ENCODE measurements at places on chromosomes 2 and 18. TPM values are rescaled to one million over a fixed set of nuclear protein-coding genes. Genes with fewer than 3 reads are reported as not detected.

GRCh38 chr18:62976227-62976626, 260.9 kb downstream of the PHLPP1 start:
- DNase-seq: no peak

DNA sequence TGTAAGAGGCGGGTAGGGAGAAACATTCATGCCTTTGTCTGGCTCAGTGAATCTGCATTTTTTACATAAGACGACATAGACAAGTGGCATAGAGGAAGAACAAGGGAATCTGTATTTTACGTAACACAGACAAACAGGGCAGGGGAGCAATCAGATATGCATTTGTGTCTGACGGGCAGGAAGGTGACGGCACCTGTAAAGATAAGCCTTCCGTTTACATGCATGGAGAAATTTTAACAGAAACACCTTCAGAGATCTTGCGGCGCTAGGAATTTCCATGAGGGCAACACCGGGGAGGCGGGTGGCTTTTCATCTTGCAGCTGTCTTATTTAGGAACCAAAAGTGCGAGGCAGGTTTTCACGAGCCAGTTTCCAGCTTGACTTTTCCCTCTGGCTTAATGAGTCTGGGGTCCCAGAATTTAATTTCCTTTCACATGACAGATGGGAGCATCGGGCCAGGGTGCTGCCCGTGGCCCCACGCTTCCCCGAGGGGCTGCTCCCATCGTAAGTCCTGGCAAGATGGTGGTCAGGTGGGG, 42.6 kb downstream of the RTP5 start:
- no peak for DNase-seq

The DSG1 gene
- polyA plus RNA-seq: 0.10 TPM

GRCh38 chr2:10926191-10926820, 14.6 kb downstream of the KCNF1 start:
- no peak for DNase-seq

DNA sequence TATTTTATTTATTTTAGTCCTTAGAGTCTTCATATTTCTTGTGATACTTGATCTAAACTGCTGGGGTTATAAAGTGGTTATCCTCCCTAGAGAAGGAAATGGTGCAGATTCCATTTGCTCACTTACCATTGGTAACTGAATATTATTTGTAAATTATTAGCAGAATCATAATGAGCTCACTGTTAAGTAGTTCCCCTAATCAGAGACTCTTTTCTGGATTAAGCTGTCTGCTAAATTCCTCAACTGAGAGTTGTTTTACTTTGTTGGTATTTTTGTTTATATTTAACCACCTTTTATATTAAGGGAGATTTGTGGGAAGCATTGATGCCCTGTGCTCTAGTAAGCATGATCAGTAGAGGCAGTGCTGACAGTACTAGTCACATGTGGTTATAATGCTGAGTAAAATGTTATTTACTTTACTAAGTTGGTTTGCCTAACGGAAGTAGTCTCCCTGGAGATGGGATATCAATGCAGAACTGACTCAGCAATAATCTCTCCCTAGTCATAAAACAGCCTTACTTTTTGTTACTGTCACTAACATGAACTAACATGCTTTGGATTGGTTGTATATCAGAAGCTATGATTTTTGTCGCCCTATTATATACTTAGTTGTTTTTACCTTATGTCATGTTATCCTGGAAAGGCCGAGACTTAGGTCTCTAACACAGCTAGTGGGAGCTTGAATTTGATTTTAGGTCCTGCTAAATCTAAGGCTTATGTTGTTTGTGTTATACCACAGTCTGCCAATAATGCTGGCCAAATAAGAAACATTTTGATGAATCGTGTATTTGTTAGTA, 166.7 kb downstream of the MCFD2 start:
- no peak for DNase-seq

- DNase-seq: no peak
Measured at GRCh38 chr2:240958366-240959213, 39.8 kb upstream of the SNED1 start.

DNA sequence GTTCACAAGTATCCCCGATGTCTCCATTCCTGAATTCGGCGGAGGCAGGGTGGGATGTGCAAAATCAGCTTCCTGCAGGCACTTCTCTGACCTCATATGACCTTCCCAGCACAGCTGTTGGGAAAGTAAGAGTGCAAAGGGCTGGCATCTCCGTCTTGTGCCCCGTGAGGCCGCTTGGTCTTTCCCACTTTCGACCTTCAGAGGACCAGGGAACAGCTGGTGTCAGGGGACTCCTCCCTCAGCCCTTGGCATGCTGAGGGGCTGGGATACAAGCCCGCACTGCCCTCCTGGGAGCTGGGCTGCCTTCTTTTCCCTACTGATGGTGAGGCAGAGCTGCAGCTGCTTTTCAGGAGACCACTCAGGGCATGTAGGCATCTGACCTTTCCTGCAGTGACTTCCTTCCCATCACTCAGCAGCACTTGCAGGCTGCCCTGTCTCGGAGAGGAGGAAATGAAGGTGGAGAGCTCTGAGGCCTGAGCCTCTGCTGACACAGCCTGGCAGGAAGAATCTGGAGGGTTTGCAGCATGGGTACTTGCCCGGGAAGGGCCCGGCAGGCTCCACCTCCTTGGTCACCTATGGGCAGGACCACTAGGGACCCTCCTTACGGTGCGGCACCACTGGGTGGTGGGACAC, 277.2 kb upstream of the HS6ST1 start:
- DNase-seq: no peak

DNA sequence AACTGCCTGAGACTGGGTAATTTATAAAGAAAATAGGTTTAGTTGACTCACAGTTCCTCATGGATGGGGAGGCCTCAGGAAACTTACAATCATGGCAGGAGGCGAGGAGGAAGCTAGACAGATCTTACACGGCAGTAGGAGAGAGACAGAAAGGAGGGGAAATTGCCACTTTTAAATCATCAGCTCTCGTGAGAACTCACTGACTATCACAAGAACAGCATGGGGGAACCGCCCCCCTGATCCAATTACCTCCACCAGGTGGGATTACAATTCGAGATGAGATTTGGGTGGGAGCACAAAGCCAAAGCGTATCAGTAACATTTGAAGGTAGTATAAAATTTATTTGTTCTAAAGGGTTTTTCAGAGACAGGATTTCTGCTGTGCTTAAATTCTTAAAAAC, 5.4 kb downstream of the GALM start:
- no peak for DNase-seq

The HOXD12 gene
- 0.34 TPM for polyA plus RNA-seq

GRCh38 chr2:233740870-233741269, 12.0 kb downstream of the UGT1A3 start:
- no peak for DNase-seq

DNA sequence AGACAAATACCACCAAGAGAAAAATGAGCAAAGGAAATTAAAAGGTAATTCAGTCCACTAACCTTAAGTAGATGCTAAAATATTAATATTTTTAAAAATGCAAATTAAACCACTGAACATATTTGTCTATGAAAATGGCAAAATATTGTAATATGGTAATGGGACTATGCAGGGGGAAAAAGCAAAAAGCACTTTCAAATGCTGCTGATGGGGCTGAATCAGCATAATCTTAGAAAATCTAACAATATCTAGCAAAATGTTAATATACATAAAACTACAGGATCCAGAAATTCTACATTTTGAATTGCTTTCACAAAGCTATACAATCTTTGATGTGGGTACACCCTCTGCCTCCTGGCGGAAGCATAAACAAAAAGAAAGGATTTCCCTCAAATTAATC, 86.9 kb upstream of the DTNB start:
- no peak for DNase-seq

The ZNF396 gene
- polyA plus RNA-seq: 6.5 TPM
